ENCODE measurements at places on chromosomes 1 and 21.
A peak's percentile ranks its signal among the peaks of the same experiment; 100 is the strongest.

DNA sequence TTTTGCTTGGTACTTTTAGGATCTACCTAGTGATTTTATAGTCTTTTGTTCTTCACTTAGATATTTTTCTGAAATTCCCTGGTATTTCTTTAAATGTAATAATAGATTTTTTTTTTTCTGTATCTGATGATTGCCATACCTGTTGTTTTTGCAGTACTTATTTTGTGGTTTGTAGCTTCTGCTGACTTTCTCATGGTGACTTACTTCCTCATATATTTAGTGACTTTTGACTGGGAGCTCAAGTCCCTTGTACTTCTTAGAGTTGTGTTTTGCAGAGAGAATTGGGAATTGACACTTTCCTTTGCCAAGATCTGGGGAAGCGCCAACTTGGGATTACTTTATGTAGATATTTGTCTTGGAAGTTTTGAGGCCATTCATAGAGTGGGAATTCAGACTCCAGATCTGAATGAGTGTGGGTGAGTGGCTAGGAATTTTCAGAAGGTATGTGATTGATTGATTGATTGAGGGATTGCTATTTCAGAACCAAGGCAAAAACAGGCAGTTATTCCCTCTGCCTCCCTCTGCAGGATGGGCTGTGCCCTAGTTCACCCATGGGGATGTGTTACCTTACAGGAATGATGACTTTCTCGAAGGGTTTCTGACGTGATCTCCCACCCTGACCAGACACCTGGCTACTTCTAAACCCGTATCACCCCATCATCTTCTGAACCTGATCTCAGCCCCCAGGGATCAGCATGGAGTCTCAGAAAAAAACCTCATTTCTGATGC lies 219.5 kb downstream of the URB2 start:
- no peak for DNase-seq

GRCh38 chr1:23098463-23099170 lies 70.0 kb downstream of the LUZP1 start:
- peak; percentile 25 for DNase-seq

DNA sequence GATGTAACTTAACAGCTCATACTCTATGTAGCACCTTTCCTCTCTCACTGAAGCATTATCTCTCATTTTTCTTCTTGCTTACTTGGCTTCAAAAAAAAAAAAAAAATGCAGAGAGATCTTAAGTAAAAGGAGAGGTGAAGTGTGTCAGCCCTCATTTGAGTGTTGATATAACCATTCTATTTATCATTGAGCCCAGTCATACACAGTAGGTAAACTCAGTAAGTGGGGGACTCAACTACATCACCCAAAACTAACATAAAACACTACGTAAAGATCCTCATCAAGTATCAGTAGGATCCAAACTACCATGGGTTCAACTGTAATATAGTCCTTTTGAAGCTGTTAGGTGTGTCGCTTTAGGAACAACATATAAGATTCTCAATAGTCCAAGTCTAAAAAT lies 8.2 kb downstream of the PNRC2 start:
- DNase-seq: no peak

- no peak for DNase-seq
Observed at GRCh38 chr1:54465351-54465811, 59.2 kb upstream of the SSBP3 start.

DNA sequence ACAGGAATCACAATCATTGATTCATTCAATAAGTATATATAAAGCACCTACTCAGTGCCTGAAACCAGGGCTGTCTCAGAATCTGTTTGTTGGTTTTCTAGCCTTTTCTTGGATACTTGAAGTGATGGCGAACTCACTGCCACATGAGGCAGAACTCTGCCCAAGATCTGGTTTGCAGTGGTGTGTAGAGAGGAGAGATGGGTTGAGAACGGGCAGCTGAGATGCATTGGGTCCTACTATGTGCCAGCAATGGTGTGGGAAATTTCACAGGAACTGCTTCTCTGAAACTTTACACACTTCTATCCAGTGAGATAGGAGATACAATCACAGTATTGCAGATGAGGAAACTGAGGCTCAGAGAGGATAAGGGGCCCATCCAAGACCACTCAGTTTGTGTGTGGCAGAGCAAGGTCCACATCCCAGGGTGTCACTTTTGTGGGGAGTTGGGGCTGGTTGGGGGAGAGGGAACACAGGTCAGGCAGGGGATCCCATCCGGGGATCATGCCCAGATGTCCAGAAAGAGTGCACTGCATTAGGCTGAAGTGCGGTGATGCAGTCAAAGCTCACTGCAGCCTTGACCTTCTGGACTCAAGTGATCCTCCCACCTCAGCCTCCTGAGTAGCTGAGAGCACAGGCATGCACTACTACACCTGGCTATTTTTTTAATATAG lies 83.7 kb upstream of the IFFO2 start:
- no peak for DNase-seq

GRCh38 chr21:34935452-34935851 lies 113.7 kb downstream of the RUNX1 start:
- no peak for DNase-seq

Data from activated CD4-positive, alpha-beta T cell treated with anti-CD3 and anti-CD28 coated beads for 24 hours (primary cell).